ENCODE measurements at places on chromosomes 16 and 17. TPM values are rescaled to one million over a fixed set of nuclear protein-coding genes. Genes with fewer than 3 reads are reported as not detected.

GRCh38 chr17:76119409-76120371 is 16.1 kb upstream of the EXOC7 start:
- H3K36me3 ChIP-seq = no peaks in the 10 kb centered on the region
- no peaks in the 10 kb centered on the region for H3K27me3 ChIP-seq
- peaks cover 6% of the 10 kb centered on the region for H3K4me1 ChIP-seq

Gene MEOX1
- 2.6 TPM for total RNA-seq

GRCh38 chr17:42337442-42337841 is 49.1 kb downstream of the STAT5A start:
- peak; percentile 71 for DNase-seq
- H3K4me1 ChIP-seq = no peaks in the 10 kb centered on the region
- H3K27ac ChIP-seq = peak overlapping the region; percentile 32

Gene C17orf107
- total RNA-seq = 0.66 TPM

Gene WFDC1
- 5.5 TPM for total RNA-seq

DNA sequence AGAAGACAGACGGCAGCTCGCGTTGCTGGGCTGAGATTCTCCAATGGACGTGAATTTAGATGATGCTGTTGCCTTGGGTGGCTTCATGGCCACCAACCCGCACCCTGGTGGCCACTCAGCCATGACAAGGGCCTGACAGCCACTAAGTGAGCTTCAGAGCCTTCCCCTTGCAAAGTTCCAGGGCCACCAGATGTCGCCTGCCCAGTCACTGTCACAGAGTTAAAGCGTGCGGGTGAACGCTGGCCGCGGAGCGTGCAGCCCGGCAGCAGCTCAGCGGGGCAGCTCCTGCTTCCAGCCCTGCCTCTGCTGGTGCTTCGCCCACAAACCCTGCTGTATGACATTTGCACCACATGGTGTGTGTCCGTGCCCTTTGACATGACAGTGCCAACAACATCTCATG is 13.3 kb upstream of the KREMEN2 start:
- no peaks in the 10 kb centered on the region for H3K27me3 ChIP-seq
- no peaks in the 10 kb centered on the region for H3K36me3 ChIP-seq
- H3K4me3 ChIP-seq = no peak overlapping the region
- H3K4me1 ChIP-seq = no peaks in the 10 kb centered on the region

- H3K4me3 ChIP-seq = peak overlapping the region; percentile 39
- no peaks in the 10 kb centered on the region for H3K36me3 ChIP-seq
- no peaks in the 10 kb centered on the region for H3K27me3 ChIP-seq
Measured at GRCh38 chr17:48641541-48642058, 15.4 kb upstream of the HOXB9 start.

- no peaks in the 10 kb centered on the region for H3K36me3 ChIP-seq
- H3K4me1 ChIP-seq = no peaks in the 10 kb centered on the region
- H3K27ac ChIP-seq = peak overlapping the region; percentile 97
- H3K4me3 ChIP-seq = no peak overlapping the region
Measured at GRCh38 chr16:30187971-30188561, 4.7 kb downstream of the CORO1A start.
